ENCODE measurements at places on chromosomes 1 and 21. TPM values are rescaled to one million over a fixed set of nuclear protein-coding genes. Genes with fewer than 3 reads are reported as not detected.

Gene LENEP
- total RNA-seq: not detected

Gene MORC3
- 42.3 TPM for total RNA-seq

Gene RBP7
- total RNA-seq: 8.5 TPM

Gene ST6GALNAC5
- 16.3 TPM for total RNA-seq

Gene SPRR3
- not detected for total RNA-seq

Gene CFAP141
- total RNA-seq: 2.8 TPM

Gene LCE2A
- not detected for total RNA-seq

Gene MNDA
- 84.3 TPM for total RNA-seq

Gene TMEM81
- total RNA-seq: 4.1 TPM

Gene VANGL2
- total RNA-seq: 7.5 TPM

All from lower lobe of right lung (tissue), 2 donors.